ENCODE measurements at places on chromosomes 2 and 18. TPM values are rescaled to one million over a fixed set of nuclear protein-coding genes. Genes with fewer than 3 reads are reported as not detected.

GRCh38 chr2:183248866-183249567 lies 124.8 kb downstream of the NUP35 start:
- no peak overlapping the region for H3K27ac ChIP-seq
- no peak overlapping the region for H3K4me3 ChIP-seq
- no peaks in the 10 kb centered on the region for H3K36me3 ChIP-seq
- H3K4me1 ChIP-seq, result no peaks in the 10 kb centered on the region
- H3K27me3 ChIP-seq, result no peaks in the 10 kb centered on the region

The SLC19A3 gene
- 0.54 TPM for total RNA-seq

DNA sequence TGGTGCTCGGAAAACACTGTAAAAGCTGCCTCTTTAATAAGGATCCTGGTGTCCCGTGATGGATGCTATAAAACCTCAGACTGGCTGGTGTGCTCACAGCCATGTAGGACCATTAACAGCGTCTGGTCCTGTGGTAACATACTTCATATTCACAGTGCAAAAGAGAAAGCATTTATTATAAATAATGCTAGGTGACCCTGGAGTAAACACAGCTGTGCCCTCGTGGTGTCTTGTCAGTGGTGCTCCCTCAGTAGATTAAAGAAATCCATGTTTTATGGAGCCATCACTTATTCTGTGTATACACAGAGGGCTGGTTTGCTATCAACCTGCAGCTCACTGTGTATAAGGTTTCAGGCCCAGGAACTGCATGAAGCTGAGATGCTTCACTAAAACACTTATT lies 106.9 kb downstream of the CDK15 start:
- H3K4me1 ChIP-seq, result peaks cover 14% of the 10 kb centered on the region
- no peaks in the 10 kb centered on the region for H3K27me3 ChIP-seq
- H3K27ac ChIP-seq, result no peak overlapping the region
- no peak for DNase-seq
- H3K4me3 ChIP-seq, result no peak overlapping the region
- peaks cover 3% of the 10 kb centered on the region for H3K36me3 ChIP-seq

DNA sequence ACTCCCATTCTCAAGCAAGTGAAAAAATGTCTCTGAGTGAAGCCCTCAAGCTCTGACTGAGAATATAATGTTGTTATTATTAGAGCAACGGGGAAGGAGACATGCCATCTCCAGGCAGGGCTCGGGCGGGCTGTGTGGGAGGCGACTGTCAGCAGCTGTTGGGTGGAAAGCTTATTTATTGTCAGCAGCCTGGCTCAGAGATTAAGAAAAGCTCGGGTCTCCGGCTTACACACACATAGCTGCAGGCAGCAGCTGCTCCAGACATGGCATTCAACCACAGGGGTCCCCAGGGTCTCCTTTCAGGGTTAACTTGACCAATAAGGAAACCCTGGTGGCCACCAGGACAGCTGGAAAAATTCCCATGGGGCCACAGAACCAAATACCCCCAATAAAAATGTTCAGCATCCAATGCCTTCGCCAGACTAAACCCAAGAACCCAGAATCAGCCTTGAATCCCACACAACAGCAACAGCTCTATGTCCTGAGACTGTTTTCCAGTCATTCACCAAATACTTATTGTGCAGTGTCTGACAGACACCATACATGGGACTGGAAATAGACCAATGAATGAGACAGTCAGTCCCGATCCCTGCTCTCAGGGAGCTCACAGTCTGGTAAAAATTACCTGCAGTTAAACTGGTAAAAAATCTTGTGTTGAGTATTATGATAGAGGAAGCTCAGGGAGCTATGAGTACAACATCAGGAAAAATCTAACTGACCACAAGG lies 70.5 kb upstream of the RTN4 start:
- H3K4me3 ChIP-seq, result no peak overlapping the region
- H3K27ac ChIP-seq, result peak overlapping the region; percentile 36
- peak; percentile 15 for DNase-seq

- no peaks in the 10 kb centered on the region for H3K4me1 ChIP-seq
- peaks cover 38% of the 10 kb centered on the region for H3K36me3 ChIP-seq
- peaks cover 19% of the 10 kb centered on the region for H3K27me3 ChIP-seq
- H3K4me3 ChIP-seq, result no peak overlapping the region
- H3K27ac ChIP-seq, result no peak overlapping the region
Measured at GRCh38 chr2:9364791-9365497, 58.4 kb downstream of the ITGB1BP1 start.

The ACYP2 gene
- total RNA-seq, result 5.9 TPM

- H3K27ac ChIP-seq, result no peak overlapping the region
- no peak overlapping the region for H3K4me3 ChIP-seq
- no peaks in the 10 kb centered on the region for H3K4me1 ChIP-seq
- peak; percentile 10 for DNase-seq
Measured at GRCh38 chr2:141911485-141912066, 219.2 kb downstream of the LRP1B start.

The CKAP2L gene
- total RNA-seq, result 31.3 TPM

DNA sequence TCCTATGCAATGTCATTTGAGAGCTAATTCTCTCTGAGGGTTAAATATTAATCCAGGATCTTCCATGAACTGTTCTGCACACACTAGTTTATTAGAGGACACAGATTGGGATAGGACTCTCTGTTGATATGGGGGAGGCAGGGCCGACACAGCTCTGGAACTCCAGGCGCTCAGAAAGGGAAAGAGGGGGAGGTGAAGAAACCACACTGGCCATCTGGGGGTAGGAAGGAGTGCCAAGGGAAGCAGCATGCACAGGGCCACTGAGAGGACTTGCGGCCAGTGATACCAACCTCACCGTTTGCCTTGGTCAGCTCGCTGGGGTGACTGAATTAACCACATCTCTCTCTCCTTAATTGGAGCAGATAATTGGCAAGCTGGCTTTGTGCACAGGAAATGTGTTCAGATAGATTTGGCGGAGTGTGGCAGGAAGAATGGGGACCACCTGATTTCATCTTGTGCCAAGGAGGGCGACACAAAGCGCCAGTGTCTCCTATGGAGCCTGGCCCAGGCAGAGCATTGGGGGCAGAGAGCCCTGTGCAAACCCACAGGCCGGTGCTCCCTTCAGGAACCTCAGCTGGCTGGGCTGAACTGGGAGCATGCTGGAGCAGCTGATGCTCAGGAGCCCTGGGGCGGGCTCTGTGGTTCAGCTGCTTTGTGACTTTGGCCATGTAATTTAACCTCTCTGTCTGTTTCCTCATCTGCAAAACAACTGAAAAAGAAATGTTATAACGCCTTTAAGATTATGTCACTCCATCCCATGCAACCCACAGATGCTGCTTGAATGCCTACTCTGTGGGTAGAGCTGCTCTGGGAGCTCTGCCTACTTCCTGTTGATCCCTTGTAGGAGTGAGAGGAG lies 114.7 kb upstream of the STON1 start:
- peaks cover 57% of the 10 kb centered on the region for H3K4me1 ChIP-seq
- no peak for DNase-seq
- H3K27ac ChIP-seq, result peak overlapping the region; percentile 97
- H3K4me3 ChIP-seq, result peak overlapping the region; percentile 45
- no peaks in the 10 kb centered on the region for H3K36me3 ChIP-seq

The TUBB6 gene
- 81.8 TPM for total RNA-seq

GRCh38 chr2:135072125-135072997 lies 20.3 kb downstream of the RAB3GAP1 start:
- DNase-seq, result no peak
- H3K4me3 ChIP-seq, result no peak overlapping the region
- no peaks in the 10 kb centered on the region for H3K27me3 ChIP-seq
- no peak overlapping the region for H3K27ac ChIP-seq

The MYCN gene
- total RNA-seq, result 149 TPM

DNA sequence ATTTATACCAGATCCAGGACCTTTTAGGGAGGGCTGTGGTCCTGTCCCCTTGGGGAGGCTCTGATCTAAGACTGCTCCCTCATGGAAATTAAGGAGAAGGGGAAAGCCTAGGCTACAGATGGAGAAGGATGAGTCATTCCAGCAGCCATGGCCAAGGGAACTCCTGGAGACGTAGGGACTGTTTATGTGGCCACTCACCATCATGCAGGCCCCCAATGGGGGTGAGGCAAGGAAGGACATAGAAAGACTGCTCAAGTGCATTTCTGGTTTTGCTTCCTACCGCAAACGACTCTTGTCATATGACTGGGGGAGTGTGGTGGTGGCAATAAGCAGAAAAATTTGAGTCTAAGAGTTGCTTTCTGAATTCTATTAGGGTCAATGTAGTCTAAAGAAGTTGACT lies 54.0 kb upstream of the CYP1B1 start:
- no peak for DNase-seq
- no peaks in the 10 kb centered on the region for H3K4me1 ChIP-seq
- no peaks in the 10 kb centered on the region for H3K27me3 ChIP-seq

The PRKAG3 gene
- total RNA-seq, result not detected

DNA sequence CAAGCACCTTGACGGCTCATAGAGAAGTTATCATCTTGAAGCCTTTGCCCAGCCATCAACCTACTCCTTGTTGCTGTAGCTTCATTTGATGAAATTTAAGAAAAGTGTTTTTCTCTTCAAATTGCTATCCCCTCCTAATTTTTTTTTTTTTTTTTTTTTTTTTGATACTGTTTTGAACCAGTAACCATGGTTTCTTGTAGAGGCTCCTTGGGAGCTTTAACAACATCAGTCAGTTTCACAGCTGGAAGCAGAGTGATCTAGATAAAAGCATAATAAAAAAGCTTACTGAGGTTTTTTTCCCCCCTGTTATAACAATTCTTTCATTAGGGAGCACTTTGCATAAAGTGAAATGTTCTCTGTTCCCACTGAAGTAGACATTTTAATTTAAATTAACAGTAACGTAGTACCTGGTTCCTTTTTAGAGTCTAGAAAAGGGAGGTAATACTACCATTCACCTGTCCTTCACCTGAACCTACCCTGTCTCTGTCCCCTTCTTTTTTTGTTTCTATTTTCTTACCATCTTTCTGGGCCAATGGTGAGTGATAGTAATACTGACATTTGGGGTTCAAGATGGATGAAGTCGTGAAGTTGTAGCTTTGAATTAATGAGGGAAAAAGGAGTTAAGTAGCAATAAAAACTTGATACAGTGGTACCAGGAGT lies 101.5 kb downstream of the NCOA1 start:
- H3K27ac ChIP-seq, result no peak overlapping the region
- H3K36me3 ChIP-seq, result peaks cover 5% of the 10 kb centered on the region
- no peaks in the 10 kb centered on the region for H3K27me3 ChIP-seq
- DNase-seq, result no peak
- H3K4me3 ChIP-seq, result no peak overlapping the region
- H3K4me1 ChIP-seq, result peaks cover 12% of the 10 kb centered on the region

- H3K36me3 ChIP-seq, result no peaks in the 10 kb centered on the region
- DNase-seq, result no peak
- no peak overlapping the region for H3K27ac ChIP-seq
- H3K27me3 ChIP-seq, result no peaks in the 10 kb centered on the region
Measured at GRCh38 chr2:41483226-41483625, 564.6 kb upstream of the PKDCC start.

The KIF1A gene
- total RNA-seq, result 90.9 TPM

DNA sequence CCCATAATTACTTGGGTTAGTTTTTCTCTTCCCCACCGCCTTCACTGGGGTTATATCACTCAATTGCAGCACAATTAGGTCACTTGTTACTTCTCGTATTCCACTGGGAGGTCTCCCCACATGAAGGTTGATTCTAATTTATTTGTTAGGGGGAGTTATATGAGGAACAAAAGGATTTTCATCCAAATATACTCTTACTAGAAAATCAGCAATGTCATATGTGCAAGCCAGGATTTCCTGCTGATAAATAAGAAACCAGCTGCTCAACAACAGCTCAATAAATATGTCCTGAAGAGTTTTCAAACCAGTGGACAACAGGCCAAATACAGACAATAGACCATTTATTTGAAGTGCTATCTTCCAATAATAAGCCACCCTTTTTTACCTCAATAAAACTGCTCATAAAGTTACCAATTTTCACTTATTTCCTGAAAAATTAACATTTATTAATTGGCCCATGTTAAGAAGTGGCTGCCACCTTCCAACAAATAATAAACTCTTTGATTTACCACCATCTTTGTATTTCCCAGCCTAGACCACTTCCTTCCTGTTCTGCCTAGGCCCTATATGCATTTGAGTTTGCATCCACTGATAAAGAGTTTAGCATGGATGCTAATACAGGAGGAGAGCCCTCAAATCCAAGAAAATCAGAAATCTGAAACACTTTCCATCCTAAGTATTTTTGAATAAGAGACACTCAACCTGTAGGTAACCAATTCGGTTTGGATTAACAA lies 184.4 kb upstream of the SLC39A10 start:
- no peaks in the 10 kb centered on the region for H3K27me3 ChIP-seq
- no peaks in the 10 kb centered on the region for H3K36me3 ChIP-seq
- H3K27ac ChIP-seq, result no peak overlapping the region
- no peaks in the 10 kb centered on the region for H3K4me1 ChIP-seq

- no peak overlapping the region for H3K27ac ChIP-seq
- peaks cover 4% of the 10 kb centered on the region for H3K27me3 ChIP-seq
- no peak for DNase-seq
- H3K4me1 ChIP-seq, result peaks cover 4% of the 10 kb centered on the region
- no peaks in the 10 kb centered on the region for H3K36me3 ChIP-seq
Measured at GRCh38 chr2:40592218-40592617, 140.3 kb upstream of the SLC8A1 start.

The FAM161A gene
- 21.9 TPM for total RNA-seq

- H3K36me3 ChIP-seq, result no peaks in the 10 kb centered on the region
- no peak overlapping the region for H3K27ac ChIP-seq
- DNase-seq, result no peak
- H3K27me3 ChIP-seq, result no peaks in the 10 kb centered on the region
Measured at GRCh38 chr18:31281437-31281836, 36.5 kb upstream of the DSG1 start.

DNA sequence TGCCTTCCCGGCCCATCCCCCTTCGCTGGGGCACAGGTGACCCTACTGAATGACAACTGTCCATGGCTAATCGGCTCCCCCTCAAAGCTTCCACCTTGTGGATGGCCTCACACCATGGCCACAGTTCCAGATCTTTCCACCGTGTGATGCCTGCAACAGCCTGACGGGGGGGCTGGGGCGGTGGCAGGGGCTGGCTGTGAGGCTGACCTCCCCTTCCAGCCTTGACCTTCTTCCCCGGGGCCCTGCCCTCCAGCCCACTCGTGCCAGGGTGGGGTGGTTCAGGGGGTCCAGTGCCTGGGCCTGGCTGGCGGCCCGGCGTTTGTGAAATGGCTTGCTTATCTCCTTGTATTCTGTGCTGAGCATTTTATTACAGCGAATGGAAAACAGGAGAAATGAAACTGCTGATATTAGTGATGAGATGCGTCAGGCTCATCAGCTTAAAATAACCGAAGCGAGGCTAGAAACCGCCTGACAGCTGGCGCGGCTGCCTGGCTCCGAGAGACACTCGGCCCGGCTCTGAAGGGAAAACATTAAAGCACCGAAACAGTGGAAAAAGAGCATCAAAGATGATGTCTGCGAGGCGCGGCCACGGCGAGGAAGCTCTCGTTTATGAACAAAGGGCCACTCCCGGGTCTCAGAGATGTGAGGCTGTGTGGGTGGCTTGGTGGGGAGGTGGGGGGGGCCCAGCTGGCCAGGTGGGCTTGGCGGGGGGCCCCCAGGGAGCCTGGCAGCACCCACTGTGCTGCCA lies 916 bp upstream of the PDCD1 start:
- H3K4me1 ChIP-seq, result peaks cover 16% of the 10 kb centered on the region
- peaks cover 5% of the 10 kb centered on the region for H3K27me3 ChIP-seq
- peak overlapping the region; percentile 93 for H3K27ac ChIP-seq
- no peak for DNase-seq
- peaks cover 4% of the 10 kb centered on the region for H3K36me3 ChIP-seq
- H3K4me3 ChIP-seq, result no peak overlapping the region

The SOWAHC gene
- total RNA-seq, result 10.4 TPM

GRCh38 chr18:64115881-64116280 lies 33.0 kb downstream of the LINC00305 start:
- H3K4me1 ChIP-seq, result peaks cover 9% of the 10 kb centered on the region
- DNase-seq, result no peak
- no peak overlapping the region for H3K27ac ChIP-seq
- peaks cover 3% of the 10 kb centered on the region for H3K36me3 ChIP-seq
- H3K4me3 ChIP-seq, result no peak overlapping the region

The MARCHF4 gene
- total RNA-seq, result 0.86 TPM

GRCh38 chr2:223538920-223539440 lies 63.2 kb downstream of the SCG2 start:
- H3K27ac ChIP-seq, result peak overlapping the region; percentile 63
- H3K4me3 ChIP-seq, result peak overlapping the region; percentile 16
- DNase-seq, result no peak
- H3K36me3 ChIP-seq, result peaks cover 2% of the 10 kb centered on the region

Data from neural crest cell (in vitro differentiated cells).